ENCODE measurements at places on chromosomes 5 and 9.

DNA sequence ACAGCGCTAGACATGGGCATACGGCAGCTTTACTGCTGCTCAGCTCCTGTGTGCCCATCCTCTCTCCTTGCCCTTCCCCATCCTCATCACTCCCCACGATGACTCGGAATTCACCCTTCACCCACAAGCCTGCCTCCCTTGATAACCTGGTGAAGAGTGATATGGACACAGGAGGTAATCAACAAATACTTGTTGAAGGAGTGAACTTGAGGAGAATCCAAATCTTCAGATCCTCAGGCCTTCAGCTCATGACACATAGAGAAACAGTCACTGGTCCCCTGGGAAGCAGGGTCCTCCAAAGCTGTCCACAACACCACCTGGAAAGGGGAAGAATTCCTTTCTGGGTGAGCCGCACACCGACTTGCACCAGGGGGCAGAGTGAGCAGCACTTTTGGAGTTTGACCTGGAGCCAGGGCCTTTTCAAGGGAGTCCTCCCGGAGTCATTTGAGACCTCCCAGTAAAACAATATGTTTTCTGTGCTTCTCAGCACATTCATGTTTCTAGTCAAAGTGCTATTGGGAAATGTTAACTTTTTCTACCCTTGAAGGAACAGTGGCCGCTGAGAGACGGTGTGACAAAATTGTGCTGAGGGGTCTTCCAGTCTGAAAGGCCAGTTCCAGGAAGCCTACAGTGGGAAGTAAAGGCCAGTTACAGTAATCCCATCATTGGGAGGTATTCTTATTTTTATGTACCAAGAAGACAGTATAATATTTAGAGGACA, 332.3 kb downstream of the CWC27 start:
- DNase-seq, result peak; percentile 49

GRCh38 chr9:94014920-94015319, 59.8 kb upstream of the BARX1 start:
- peak; percentile 83 for DNase-seq

DNA sequence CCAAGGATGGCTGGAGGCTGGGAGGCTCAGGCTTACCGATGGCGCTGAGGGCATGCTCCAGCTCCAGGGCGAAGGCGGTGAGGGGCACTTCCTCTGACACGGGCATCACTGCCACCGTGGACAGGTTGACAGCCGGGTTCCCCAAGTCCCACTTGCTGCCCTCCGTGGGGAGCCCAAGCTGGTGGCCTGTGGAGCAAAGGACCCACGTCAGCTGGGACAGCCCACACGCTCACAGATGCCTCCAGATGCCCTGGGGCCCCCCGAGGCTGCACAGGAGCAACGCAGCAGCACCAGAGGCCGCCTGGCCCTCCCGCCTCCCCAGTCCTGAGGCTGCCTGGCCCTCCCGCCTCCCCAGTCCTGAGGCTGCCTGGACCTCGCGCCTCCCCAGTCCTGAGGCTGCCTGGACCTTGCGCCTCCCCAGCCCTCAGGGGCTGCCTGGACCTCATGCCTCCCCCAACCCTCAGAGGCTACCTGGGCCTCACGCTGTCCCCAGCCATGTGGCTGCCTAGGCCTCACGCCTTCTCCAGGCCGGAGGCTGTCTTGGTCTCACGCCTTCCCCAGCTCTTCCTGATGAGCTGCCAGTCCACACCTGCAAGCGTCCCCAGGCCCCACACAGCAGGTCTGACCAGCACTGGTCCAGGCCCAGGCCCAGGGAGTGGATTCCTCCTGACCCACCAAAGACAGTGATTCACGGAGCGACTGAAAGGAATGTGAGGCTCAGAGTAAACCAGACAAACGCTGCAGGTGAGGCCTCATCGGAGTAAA, 25.6 kb upstream of the NSMF start:
- no peak for DNase-seq

DNA sequence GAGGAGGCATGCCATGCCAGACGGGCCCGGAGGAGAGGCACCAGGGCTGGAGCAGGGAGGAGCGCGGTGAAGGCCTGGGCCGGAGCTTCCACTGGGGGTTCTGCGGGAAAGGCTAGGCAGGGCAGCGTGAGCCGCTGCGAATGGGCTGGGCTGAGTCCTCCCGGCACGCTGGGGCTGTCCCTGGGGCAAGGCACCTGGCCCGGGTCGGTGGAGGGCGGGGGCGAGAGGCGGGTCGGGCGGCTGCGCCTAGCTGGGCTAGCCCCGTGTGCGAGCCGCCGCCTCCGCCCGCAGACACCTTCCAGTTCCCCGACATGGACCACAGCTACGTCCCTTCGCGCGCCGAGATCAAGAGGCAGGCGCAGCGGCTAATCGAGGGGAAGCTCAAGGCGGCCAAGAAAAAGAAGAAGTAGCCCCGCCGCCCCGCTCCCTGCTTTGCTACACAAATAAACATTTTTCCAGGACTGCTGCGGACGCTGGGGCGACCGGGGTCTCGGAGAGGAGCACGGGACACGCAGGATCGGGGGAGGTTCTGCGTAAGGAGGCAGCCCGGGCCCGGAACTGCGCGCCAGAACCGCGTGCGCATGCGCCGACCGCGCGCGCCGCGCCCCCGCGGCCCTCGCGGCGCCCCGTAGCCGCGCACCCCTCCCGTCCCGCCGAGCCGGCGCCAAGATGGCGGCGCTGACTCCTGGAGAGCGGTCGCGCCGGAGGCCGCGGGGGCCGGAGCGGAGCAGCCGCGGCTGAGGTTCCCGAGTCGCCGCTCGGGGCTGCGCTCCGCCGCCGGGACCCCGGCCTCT, at the start of gene RABL6:
Gene RABL6 (plus strand): TSS at position 668 of the 794 bp plus-strand sequence. CDS start 249 bp downstream, outside the sequence.
- peak; percentile 67 for DNase-seq

- no peak for DNase-seq
These were observed 168.5 kb upstream of the ISL1 start for GRCh38 chr5:51214746-51215145.
